NCI-H1105 (cell line): ENCODE measurements at places on chromosomes 7 and 10.

GRCh38 chr7:44162179-44162578 lies 21.0 kb upstream of the MYL7 start:
- no peak for DNase-seq

GRCh38 chr7:113371416-113372043 lies 253.2 kb upstream of the SMIM30 start:
- DNase-seq, result no peak

DNA sequence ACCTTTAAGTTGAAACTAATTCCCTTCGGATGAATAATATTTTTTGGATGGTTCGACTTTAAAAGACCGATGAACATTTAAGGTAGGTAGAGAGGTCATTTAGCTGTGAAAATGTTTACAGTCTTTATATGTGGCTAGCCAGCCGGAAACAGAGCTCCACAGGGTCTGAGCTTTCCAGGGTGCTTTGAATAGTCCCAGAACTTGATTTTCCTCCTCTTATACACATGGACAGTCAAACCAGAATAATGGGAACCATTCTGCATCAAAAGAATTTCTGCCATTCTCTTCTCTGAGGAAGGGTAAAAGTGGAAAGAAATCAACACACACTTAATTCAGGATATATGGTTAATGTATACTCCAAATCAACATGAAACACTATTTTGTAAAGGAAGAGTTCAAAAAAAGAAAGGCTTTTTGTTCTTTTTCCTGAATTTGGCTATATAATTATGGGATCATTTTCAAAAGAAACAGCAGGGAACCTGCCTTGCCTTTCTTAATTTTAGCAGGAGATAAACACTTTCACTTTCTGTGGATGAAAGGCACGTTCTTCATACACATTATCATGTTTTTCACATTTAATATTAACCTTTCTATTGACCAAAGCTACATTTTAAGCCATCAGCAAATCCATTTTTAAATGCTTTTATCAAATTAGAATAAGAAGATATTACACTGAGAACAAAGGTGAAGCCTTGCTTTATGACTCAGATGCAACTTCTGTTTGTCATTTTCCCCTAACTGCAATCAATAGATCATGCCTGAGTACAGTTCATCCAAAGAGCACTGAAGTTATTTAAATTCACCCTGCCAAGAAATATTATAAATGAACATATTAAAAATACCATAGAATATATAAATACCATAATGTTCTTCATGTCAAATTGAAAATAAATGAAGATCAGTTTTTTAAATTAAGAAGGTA lies 307.3 kb downstream of the THSD7A start:
- DNase-seq, result no peak

GRCh38 chr10:131636116-131636515 lies 264.7 kb upstream of the PPP2R2D start:
- DNase-seq, result no peak

DNA sequence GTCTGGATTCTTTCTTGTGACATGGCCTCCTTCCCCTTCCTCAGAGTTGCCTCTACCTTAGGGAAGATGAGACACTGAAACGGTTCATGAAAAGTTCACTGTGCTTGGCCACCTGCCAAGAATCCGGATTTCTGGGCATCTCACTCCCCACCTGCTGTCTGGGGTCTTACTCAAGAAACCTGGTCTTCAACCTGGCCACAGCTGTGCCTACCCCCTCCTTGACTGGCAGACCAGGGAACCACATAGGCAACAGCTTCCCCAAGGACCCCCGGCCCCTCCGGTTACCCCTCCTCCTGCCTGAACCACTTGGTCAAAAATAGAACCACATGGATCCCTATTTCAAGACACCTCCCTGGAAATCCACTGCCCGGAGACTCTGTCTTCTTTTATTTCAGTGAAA lies 58.7 kb upstream of the NANOS1 start:
- DNase-seq, result no peak

GRCh38 chr7:2440608-2441245 lies 35.5 kb downstream of the GRIFIN start:
- no peak for DNase-seq

GRCh38 chr10:86212391-86212700 lies 154.2 kb downstream of the GRID1 start:
- no peak for DNase-seq

DNA sequence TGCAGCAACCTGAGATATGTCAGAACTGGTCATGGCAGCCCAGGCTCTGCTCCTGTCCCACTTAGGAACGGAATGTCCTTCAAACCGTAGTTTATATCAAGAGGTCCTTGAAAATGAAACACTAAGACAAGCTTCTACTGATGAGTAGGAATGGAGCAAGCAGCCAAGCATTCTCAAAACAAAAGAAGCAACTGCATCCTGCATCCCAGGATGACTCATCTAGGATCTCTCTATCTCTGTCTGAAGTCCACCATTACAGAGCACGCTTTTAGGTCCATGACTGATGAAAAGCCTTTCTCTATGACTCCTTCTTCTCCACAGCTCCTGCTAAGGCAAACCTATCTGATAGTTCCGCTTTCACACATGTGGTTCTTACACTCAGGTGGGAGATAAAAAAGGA lies 16.3 kb downstream of the MBL2 start:
- DNase-seq, result no peak

- no peak for DNase-seq
Measured at GRCh38 chr7:42338231-42338915, 101.4 kb upstream of the GLI3 start.

GRCh38 chr10:93280121-93280698 lies 201.9 kb downstream of the MYOF start:
- no peak for DNase-seq

- no peak for DNase-seq
Measured at GRCh38 chr7:37251222-37251621, 197.4 kb downstream of the ELMO1 start.

DNA sequence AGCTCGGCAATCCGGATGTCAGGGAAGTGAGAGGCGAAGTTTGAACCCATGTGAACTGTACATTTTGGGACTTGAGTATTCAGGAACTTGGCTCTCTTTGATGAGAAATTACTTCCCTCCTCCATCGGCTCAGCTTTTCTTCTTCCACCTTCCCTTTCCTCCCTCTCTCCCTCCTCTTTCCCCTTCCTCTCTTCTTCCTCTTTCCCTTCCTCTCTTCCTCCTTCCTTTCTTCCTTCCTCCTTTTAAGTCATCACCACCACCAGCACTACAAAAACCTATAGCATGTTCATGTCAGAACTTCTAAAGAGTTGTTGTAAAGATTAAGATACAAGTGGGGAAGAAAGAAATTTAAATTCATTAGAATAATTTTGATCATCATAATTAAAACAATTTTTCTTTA lies 31.9 kb upstream of the CDHR3 start:
- DNase-seq, result no peak

DNA sequence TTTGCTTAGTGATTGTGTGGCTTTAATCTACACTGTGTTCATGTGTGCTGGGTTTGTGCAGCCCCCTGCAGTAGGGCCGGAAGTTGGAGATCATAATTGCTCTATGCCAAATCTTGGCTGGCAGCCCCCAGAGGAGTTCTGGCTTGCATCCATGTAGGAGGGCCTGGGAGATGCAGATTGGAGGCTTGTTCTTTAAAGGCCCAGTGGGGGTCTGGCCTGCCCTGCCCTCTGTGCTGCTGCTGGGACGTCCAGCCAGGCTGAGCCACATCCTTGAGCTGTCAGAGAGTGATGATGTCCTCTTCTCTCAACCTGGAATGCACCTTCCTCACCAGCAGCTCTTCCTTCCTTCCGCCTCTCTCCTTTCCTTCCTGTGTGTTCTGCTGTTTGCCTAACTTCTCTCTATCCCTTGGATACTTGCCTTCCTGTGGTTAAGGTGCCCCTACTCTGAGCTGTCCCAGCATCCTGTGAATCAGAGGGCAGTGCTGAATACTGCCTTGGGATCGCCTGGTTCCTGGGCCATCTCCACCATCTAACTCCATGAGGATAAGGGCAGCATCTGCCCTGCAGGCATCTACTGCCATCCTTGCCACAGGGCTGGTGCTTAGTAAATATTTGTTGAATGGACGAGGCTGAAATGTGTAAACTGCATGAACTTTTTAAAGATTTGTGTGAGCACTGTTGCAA lies 30.2 kb downstream of the DOCK1 start:
- DNase-seq, result no peak

DNA sequence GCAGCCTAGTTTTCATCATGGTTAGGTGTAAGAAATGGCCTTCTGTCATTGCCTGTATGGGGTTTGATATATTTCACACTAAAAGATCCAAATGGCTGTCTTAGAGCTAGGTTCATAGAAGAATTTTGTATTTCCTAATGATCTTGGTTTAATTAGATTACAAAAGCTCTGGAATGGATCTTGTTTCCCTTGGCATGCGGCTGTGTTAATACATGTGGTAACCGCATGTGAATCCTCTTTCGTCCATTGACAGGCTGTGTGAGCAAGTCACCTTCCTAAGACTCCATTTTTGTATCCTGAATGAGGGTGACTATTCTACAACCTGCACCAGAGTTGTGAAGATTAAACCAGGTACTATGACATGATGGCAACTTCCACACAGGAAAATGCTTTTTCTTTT lies 12.4 kb upstream of the FZD1 start:
- no peak for DNase-seq

- no peak for DNase-seq
Measured at GRCh38 chr7:104207348-104207730, 474 bp downstream of the ORC5 start.

DNA sequence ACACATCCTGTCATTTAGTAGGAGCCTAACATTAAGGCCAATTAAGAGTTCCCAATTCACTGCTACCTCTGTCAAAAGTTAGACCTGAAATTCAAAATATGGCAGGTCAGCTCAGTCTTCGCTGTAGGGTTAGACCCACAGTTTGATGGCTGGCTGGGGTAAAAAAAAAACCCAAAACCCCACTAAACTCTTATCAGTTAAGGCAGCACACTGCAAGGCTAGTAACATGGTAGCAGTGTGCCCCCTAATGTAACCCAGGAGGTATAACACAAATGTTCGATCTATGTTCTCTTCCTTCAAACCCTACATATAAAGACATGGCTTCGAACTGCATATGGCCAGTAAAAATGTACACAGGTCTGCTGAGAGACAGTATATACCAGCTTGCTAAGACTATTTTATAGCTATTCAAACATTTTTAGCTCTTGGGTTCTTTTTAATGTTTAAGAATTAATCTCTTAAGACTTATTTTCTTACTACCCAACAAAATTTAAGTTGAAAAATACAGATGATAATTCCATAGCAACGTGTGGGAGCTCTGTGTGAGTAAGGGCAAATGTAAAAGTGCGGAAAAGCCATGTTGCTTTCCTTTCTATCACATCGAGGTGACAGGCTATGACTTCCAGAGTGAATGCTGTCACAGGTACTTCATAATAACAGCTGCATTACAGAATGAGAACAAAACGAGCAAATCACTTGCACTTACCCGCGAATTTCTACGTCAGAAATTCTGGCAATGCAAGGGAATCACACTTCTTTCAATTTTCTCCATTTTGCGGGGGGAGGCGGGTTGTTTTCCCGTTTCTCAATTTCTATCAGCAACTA lies 168.4 kb upstream of the IMMP2L start:
- DNase-seq, result peak; percentile 13

DNA sequence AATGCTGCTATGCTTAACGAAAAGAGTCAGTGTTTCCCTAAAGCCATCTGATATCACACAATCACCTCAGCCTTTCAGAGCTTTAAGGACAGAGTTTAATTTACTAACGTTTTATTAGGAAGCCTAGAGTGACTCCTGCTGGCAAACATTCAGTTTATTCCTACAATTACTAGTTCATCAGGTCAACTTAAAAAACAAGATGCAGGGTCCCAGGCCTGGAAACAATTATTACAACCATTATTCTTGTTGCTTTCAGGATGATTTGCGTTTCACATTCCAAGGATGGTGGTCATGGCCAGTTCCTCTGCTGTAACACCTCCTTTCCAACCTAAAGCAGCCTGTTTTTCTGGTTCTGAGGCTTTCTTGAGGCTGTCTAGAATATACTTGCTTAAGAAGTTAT lies 1.5 kb upstream of the FAM53B start:
- DNase-seq, result peak; percentile 18

GRCh38 chr10:375815-376505 lies 240.7 kb downstream of the ZMYND11 start:
- DNase-seq, result no peak

- no peak for DNase-seq
Measured at GRCh38 chr7:32476816-32477648, 13.1 kb downstream of the LSM5 start.

- DNase-seq, result no peak
Measured at GRCh38 chr10:125057158-125058001, 103.0 kb downstream of the CTBP2 start.

- DNase-seq, result no peak
Measured at GRCh38 chr7:139731802-139732470, 45.9 kb downstream of the HIPK2 start.

DNA sequence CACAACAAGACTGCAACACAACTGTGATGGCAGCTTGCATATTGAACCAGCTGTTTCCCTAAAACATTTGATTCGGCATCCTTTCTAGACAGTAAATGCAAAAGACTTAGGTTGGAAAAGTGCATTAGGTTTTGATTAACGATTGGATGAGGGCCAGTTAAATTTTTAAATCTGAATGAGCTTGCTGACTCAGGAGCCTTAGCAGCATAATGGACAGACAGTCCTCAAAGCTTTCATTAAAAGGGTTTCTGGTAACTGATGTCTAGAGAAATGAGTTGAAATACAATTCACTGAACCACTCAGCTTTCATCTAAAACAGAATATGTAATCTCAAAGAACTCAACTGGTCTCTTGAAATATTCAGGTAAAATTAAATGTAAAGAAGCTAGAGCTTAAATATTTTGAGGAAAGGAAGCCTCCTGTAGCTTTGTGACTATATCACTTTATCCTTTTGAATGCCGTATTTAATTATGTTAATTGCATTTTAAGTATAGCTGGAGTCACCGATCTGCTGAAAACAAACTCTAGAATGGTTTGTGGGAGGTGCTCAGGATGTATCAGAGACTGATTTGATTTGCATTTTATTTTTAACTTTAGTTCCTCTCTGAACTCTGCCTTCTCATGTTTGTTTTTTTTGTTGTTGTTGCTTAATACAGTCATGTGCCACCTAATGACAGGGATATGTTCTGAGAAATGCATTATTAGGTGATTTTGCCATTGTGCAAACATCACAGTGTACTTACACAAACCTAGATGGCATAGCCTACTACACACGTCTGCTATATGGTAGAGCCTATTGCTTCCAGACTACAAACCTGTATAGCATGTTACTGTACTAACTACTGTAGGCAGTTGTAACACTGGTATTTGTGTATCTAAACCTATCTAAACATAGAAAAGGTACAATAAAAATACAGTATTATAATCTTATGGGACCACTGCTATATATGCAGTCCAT lies 29.2 kb upstream of the ATRNL1 start:
- DNase-seq, result peak; percentile 28

DNA sequence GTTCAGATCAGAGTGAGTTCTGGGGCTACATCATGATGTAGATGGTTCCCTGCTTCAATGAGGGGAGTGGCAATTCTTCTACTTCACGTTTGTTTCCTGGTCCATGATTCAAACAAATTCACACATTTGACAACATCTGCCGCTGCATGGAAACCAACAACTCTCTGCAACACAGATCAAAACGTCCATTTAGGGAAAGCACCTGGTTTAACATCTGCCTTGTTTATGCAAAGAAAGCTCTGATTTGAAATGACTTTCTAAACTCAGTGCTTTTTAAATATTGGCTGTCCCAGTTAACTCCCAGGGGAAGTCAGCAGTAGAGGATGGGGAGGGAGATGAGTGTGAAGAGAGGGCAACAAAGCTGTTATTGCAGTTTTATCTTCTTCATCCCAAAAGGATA lies 93.8 kb downstream of the GAD2 start:
- no peak for DNase-seq
